ENCODE measurements at places on chromosomes 4 and X. TPM values are rescaled to one million over a fixed set of nuclear protein-coding genes. Genes with fewer than 3 reads are reported as not detected.

The TBC1D9 gene
- total RNA-seq = 16.1 TPM

The CT45A3 gene
- not detected for total RNA-seq

GRCh38 chr4:105022811-105023667 lies 123.6 kb upstream of the TET2 start:
- DNase-seq = no peak

DNA sequence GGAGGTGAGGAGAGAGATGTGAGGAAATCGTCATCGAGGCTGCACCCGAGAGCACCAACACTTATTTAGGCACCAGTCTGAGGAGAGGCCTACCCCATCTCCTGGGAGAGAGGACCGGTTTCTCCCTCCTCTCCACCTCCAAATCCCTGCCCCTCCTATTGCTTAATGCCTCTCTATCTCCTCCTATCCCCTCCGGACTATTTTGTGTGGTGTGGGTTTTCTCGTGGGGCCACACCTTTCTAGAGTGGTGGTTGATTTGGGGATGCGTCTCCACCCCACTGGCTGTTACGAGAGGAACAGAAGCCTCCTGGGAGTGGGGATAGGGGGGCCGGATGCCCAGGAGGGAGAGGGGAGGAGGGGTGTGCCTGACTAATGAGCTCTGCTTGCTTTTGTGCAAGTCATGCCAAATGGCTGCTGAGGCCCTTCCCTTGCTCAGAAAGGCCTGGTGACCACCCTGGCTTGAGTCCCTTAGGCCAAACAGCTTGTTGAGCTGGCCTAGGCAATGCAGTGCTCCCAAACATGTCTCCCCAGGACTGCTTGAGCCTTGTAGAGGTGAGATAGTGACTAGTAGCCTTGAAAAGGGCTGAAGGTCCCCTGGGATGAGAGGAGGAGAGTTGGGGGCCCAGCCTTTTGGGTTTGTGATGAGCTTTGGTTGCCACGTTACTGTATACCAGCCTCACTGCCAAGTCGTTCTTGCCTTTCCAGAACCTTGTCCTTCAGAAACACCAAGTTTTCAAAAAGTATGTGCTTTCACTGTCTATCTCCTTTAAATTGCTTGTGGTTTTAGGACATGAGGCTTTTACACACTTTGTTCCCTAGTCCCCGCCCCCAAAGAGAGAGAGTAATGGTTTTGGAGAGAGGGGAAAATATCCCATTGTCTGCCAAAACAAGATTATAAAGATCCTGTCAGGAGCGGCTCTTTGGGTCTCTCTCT lies 1.2 kb downstream of the MSN start:
- peak; percentile 69 for DNase-seq

GRCh38 chr4:84503495-84504437 lies 4.7 kb upstream of the NKX6-1 start:
- DNase-seq = no peak

DNA sequence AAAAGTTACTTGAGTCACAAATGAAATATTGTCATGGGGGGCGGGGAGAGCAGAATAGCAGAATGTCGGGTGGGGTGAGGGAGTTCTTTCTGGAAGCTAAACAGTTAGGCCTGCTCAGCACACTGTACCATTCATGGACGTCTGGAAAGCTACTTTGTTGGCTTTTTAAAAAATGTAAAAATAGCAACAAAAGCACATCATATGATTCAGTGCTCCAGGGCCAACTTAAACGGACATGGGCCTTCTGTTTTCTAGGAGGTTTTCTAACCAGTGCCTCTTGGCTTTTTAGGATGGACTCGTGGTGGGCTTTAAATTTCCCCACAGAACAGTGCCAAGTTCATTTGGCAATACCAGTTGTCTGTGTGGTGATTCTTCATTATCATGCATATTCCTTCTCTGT lies 57.4 kb upstream of the CLCN4 start:
- no peak for DNase-seq

GRCh38 chrX:9416562-9417348 lies 48.1 kb upstream of the TBL1X start:
- no peak for DNase-seq

GRCh38 chr4:111274486-111274885 lies 651.6 kb upstream of the PITX2 start:
- no peak for DNase-seq

All from uterus (tissue), 4 donors.